ENCODE measurements at places on chromosomes 3 and 15.

GRCh38 chr3:57057351-57057750, 3.1 kb upstream of the SPATA12 start:
- DNase-seq, result no peak

GRCh38 chr15:50315814-50316630, 39.0 kb downstream of the GABPB1 start:
- peak; percentile 11 for DNase-seq

DNA sequence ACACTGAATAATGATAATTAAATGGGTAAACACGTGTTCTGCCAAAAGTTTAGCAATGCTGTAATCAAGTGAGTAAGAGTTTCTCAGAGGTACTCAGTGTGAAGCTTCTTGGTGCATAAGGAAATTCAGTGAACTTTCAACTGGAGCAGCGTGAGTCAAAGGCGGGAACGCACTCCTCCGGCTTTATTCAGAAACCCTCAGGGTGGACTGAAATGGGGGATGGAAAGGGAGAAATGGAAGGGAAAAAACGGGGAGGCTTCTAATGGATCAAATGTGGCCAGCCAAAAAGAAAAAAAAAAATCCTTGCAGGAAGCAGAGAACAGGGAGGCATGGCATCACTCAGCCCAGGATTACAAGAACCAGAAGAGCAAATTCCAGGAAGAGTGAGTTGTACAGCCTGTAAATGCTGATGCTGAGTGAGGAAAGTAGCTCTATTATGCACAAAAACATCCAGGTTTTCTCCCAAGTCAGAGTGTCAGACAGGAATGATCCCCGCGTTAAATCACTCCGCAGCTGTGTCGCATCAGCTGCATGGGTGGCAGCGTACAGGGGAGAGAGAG, 85.3 kb downstream of the ASB7 start:
- DNase-seq, result no peak

- no peak for DNase-seq
Observed at GRCh38 chr3:171792531-171792930, 17.8 kb downstream of the PLD1 start.

DNA sequence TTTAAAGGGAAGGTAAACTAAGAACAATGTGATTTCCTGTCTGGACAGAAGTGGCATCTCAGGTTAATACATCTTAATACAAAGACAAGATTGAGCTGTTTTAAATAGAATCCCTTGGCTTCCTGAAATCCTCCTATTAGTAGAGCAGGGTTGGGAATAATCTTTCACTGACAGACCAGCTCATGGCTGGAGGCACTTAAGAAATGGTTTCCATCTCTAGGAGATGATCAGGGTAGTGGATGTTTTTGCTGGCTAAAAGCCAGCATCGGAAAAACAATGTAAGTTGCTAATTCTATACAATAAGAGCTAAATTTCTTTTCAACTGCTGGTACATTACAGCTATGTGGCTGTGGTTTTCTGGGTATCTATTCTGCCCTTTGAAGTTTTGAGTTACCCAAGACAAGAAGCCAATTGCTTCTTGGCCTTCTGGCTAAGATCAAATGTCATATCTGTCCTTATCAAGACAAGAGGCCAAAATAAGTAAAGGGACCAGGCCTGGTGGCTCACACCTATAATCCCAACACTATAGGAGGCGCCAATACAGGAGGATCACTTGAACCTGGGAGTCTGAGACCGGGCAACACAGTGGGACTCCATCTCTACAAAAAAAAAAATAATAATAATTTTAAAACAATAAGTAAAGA, 49.6 kb downstream of the SHQ1 start:
- DNase-seq, result no peak

DNA sequence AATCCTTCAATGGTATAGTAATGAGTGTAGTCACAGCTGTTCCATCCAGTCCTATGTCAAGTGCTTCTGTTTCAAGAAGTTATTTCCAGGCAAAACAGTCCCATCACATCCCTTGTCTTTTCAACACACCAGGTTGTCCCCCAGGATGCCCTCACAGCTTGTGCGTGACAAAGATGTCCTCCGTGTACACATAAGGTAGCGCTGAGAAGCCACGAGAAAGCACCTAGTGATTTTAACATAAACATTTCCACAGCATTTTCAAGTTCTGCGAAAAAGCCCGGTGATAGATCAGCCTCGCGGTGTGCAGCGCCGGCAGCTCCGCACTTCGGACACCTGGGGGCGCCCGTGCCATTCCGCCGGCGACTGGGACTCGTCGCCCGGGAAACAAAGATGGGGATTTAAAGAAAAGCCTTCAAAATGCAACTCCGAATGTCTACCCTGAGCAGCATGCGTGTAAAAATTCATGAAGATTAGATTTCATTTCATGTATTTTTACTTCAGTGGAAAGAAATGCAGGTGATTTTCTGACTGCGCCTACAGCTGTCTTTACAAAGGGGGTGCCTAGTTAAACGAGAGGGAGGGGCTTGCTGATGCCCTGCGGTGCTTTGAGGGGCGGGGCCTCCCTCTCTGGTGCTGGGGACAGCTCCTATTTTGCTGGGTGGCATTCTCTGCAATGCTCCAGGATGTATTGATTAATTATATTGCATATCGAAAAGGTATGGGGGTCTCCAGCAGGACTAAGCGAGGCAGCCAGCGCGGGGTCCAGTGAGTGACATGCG, 49.9 kb downstream of the KY start:
- peak; percentile 39 for DNase-seq

DNA sequence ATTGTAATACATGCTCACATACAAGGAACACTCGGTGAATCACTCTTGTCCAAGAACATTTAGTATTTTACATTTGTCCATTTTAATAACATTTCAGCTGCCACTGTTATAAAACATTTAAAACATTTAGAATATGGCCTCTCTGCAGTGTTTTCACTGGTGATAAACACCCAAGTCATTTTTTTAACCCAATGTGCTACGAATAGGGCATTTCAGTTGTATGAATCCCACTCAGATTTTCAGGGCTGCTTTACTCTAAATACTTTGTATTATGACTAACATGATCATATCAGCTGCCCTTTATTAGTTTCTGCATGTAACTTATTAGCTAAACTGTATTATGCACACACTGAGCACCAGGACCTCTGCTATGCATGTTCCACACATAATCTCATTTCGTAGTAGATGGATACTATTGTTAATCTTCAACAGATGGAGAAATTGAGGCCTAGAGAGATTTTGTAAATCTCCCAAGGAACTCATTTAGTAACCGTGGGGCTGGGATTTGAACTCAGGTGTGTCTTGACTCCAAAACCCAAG, 148.6 kb upstream of the CDIN1 start:
- no peak for DNase-seq

- DNase-seq, result no peak
Observed at GRCh38 chr15:40332113-40332781, 8.5 kb downstream of the CCDC9B start.

DNA sequence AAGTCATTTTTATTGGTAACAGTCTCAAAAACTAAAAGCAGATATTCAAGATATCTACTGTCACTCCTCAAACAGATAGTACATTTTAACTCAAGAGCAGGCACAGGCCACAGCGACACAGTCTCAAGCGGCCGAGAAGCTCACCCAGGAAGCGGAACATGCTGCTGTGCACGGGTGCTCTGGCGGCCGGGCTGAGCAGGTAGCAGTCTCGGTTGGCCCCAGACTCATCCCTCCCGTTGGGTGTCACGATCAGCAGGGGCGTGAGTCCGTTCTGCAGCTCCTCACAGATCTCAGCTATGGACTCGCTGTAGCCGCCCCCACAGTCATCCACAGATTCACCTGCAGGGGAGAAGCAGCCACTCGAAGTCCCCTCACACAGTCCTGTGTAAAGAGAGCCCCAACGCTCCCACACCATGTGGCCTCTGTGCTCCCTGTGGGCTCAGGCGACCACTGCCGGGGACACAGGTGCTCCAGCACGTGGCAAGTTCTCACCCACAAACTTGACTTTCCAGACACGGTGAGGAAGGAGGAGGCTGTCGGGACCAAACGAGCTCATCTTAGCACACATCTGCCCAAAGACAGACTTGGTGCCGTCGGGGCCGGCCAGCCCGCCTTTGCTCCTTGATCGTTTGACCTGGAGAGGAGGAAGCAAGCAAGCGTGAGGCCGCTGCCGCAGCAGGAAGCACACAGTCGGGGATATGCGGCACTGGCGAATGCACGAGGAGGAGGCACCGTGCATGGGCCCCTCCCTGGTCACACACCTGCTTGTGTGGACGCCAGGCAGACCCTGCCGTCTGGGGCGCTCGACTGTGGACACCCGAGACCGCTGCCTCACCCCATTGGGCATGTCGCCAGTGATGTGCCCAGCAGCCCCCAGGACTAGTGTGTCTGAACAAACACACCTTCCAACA, 17.7 kb upstream of the OCA2 start:
- DNase-seq, result no peak

GRCh38 chr3:77539677-77540076, 499.8 kb downstream of the ROBO2 start:
- no peak for DNase-seq

DNA sequence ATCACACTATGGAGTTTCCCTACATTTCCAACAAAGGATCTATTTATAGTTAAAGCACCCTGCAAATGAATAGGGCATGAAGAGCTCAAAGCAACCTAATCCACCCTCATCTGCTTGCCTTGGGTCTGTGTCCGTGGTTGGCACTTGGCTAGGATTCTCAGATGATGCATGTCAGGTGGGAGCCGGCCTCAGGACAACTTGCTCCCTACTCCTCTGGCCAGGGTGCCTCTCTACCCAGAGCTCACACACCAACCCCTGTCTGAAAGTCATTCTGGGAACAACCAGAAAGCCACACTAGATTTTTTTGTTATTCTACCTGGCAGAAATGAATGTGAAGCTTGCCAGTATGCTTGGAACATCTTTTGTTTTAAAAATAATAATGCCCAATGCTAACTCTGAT, 13.2 kb downstream of the ARHGEF3 start:
- no peak for DNase-seq

GRCh38 chr3:32819551-32820348, 2.0 kb downstream of the TRIM71 start:
- no peak for DNase-seq

DNA sequence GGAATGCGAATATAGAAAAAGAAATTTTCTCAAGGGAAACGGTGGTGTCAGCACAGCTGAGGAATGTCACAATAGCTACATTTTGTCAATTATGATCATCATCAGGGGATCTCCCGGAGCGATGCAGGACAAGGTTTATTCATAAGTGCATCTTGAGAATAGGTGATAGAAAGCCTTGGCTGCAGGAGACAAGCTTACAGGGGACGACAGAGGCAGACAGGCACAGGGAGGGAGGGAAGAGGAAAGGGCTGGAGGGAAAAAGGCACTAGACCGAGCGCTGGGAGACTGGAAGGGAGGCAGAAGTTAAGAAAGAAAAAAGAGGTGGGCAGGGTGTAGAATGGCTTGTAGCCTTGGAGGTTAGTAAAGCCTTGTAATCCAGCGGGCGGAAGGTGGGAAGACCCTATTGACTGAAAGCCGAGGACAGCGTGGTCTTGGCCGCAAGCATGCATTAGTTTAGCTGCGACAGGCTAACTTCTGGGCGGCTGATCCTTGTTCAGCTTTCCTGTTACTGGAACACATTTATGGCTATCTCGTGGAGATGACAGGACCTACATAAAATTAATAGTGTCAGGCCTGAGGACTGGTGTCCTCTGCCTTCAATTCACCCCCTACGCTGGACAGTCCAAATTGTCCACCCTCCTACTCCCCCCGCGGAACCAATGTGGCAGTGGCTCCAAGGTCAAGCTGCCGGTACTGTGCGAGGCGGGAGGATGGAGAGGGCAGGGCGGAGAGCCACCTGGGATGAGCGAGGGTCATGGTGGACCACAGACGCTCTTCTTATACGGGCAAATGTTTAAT, 1.4 kb upstream of the NECTIN3 start:
- no peak for DNase-seq

GRCh38 chr3:115512565-115513415, 110.5 kb upstream of the GAP43 start:
- peak; percentile 5 for DNase-seq

GRCh38 chr3:124964387-124964786, 29.8 kb upstream of the MUC13 start:
- DNase-seq, result no peak

- no peak for DNase-seq
Observed at GRCh38 chr15:69578787-69579583, 126.4 kb downstream of the RPLP1 start.

DNA sequence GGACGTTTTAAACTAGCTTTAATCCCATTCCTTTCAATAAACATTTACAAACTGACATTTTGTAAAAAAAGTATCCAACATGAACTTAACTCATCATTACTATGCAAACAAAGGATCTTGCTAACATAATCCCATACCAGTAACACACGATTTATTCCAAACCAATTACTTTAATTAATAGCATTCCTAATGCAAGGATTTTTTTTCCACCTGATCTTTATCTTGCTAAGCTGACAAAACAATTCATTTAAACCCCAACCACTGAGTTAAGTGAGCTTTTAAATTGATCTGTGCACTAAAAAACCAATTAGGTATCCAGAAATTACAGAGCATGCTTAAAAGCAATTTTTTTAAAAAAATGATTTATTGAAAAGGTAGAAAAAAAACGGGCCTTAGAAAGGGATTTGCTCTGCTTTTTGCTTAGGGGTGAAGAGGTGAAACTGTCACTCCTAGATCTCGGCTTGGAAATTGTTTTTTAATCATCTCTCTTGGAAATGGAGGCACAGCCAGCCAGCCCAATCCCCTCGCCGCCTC, 1.2 kb downstream of the SH3BP5 start:
- DNase-seq, result no peak

- DNase-seq, result no peak
Observed at GRCh38 chr15:39434751-39435238, 146.1 kb upstream of the THBS1 start.

GRCh38 chr3:120090422-120090821, 3.8 kb downstream of the GSK3B start:
- no peak for DNase-seq

DNA sequence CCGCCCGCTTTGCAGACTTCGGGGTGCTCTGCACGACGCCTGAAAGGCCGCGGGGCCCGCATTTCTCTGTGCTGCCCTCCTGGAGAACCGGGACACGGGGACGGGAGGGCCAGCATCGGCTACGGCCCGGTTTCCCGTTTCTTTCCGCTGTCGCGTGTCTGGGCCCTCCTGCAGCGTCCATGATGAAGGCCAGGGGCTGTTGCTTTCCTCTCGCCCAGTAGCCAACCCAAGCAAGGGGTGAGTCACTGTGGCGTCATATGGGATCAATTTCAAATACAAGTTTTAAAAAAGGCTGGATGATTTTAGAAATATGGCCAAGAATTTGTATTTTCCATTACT, 435 bp downstream of the SLC35G2 start:
- DNase-seq, result no peak

GRCh38 chr3:123762805-123763204, 121.3 kb downstream of the MYLK start:
- DNase-seq, result no peak
